Testis (tissue), 5 donors: ENCODE measurements at places on chromosomes 3 and 15.

GRCh38 chr3:51894391-51894790, 8.8 kb downstream of the IQCF1 start:
- no peak for DNase-seq

GRCh38 chr15:100847194-100847593, 32.4 kb upstream of the ALDH1A3 start:
- no peak for DNase-seq

DNA sequence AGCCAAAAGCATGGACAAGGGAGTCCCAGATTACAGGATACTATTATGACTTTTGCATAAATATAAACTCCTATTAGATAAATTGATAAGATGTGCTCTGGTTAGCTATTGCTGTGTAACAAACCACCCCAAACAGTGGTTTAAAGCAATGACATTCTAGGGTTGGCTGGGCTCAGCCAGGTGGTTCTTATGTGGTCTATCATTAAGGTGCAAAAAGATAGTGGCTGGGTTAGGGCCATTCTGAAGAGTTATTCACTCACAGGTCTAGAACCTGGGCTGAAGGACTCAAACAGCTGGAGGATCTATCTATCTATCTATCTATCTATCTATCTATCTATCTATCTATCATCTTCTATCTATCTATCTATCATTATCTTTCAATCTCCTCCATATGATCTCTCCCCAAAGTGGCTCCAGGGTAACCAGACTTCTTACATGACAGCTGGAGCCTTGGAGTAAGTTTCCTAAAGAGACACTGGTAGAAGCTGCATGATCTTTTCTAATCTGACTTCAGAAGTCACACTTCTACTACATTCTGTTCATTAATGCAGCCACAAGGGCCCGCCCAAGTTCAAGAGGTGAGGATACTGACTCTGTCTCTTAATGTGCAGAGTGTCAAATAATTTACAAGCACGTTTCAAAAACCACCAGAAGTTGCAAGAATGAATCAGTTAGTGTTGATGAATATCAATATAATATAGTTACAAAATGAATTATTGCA, 74.9 kb upstream of the XCR1 start:
- DNase-seq = no peak

DNA sequence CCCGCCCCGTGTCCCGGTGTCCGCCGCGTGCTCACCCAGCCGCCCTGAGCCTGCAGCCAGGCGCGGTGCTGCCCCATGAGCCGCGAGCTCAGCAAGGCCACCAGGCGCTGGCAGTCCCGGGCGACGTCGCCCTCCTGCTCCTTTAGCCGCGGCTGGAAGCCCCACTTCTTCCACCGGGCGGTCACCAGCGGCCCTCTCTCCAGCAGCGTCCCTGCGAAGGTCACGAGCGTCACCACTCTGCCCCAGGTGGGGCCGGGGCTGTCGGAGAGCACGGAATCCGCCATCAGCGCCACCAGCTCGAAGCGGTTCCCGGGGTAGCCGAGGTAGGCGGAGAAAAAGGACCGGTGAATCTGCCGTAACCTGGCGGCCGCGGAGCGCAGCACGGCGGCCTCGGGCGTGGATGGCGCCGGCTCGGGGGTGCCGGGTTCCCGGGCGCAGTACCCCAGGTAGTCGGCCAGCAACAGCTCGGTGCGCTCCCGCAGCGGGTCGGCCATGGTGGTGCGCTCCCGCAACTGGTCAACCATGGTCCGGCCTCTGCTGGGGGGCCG, 298 bp downstream of the BCL2L10 start:
- peak; percentile 49 for DNase-seq

- no peak for DNase-seq
Observed at GRCh38 chr3:43286841-43287499, 630 bp downstream of the SNRK start.

- DNase-seq = peak; percentile 57
Observed at GRCh38 chr3:38031022-38031994, 1.9 kb upstream of the PLCD1 start.

GRCh38 chr3:3817865-3818264, 18.6 kb downstream of the LRRN1 start:
- DNase-seq = no peak

- DNase-seq = no peak
Observed at GRCh38 chr3:58996730-58997129, 53.1 kb downstream of the CFAP20DC start.

- no peak for DNase-seq
Observed at GRCh38 chr3:11136116-11136515, 18.2 kb upstream of the HRH1 start.

DNA sequence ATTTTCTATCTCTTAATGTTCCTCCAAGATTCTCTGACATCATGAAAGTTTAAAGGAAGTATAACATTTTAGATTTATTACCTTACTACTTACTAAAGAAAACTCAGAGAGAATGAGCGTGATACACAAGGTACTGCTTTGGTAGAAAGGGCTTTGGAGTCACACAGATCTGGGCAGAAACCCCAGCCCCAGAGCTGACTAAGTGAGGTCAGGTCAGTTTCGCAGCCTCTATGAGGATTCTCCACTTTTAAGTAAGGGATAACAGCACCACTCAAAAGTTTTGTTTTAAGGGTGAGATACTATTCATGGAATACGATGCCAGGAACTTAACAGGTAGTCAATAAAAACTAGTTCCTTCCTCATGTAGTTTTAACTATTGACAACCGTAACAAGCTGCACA, 76.1 kb downstream of the CLDN11 start:
- no peak for DNase-seq

DNA sequence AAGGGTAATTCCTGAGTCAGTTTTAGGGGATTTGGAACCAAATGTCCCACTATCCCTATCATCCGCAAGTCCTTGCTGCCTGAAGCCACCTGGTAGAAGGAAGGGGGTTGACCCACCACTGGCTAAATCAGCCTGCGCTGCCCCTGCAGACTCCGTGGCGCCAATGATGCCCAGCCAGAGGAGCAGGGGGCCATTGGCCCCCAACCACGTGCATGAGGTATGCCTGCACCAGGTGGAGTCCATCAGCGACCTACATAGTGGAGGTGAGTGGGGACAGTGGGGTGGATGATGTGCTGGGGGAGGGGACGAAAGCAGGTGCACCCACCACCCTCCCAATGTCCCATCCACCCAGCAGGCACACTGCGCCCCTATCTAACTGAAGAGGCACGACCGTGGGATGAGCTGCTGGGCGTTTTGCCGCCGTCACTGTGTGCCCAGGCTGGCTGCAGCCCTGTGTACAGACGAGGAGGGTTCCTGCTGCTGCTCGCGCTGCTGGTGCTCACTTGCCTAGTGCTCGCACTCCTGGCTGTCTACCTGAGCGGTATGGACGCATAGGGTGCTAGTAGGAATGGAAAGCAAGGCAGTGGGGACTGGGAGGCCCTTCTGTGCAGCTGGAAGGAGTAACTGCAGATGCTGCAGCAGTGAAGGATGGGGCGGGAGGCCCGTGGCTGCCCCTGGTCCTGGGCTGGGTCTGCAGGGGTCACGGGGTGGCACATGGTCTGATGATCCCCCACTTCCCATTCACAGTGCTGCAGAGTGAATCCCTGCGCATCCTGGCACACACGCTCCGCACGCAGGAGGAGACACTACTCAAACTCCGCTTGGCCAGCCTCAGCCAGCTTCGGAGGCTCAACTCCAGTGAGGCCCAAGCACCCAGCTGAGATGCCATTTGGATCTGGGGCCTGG, 5.7 kb downstream of the IFRD2 start:
- no peak for DNase-seq

GRCh38 chr3:155192957-155193746, 100.3 kb downstream of the STRIT1 start:
- DNase-seq = no peak

GRCh38 chr3:197795200-197795599, 4.1 kb downstream of the LRCH3 start:
- no peak for DNase-seq

- DNase-seq = no peak
Observed at GRCh38 chr3:88005066-88005465, 53.7 kb downstream of the CGGBP1 start.

DNA sequence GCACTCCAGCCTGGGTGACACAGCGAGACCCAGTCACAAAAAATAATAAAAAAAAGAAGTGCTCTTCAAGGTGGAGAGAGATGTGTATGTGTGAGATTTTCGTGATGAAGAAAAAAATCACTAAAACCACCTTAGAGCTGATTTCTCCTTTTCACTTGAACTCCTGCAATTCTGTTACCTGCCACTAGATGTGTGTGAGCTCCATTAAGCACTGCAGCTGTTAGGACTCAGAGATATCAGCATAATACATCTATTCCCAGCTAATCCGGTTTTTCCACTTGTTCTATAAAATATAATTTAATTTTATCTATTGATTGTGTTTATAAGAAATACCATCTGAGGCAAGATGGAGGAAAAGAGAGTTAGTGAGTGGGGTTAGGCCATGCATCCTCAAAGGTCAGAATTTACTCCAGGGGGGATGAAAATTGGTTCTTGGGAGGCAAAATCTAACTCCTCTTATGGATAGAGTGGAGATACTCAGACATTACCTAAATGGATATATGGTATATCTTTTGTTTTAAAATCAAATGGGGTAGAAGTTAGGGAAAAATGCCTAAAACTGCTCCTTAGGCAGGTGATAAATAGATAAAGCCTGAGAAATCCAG, 152.7 kb downstream of the IL20RB start:
- DNase-seq = no peak

- DNase-seq = no peak
Observed at GRCh38 chr15:22960556-22960955, 19.6 kb downstream of the CYFIP1 start.

- no peak for DNase-seq
Observed at GRCh38 chr3:164550857-164551256, 527.4 kb downstream of the SI start.

DNA sequence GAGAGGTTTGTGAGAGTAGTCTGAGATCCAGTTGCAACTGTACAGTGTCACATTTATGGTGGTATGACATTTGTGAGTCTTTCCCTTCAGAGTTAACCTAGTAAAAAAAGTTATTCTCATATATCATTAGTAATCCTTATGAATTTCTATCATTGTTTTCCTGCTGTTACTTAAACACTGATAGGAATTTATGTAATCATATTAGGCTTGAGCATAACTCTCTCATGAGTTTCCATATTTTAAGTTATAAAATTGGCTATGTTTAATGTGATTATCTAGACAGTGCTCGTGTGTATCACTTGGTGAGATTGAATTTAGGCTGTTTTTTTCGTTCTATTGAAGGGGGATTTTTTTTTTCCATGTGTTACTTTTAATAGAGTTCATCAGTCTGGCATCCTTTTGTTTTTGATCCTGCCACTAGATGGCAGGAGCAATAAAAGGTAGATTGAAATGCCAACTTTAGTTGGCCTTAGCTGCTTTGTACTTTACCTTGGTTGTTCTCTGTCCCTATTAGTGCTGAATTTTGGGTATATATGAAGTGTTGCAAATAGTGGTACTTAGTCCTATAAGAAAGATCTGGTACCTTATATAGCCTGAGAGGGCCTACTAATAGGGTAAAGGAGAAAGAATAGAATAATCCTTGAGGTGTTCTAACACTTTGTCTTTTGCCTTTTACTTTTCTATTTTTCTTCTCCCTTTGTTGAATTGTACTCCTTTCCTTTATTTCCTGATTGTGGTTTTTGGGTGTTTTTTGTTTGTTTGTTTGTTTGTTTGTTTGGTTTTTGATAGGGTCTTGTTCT, 17.9 kb downstream of the STT3B start:
- DNase-seq = no peak

- DNase-seq = no peak
Observed at GRCh38 chr3:127053979-127054378, 71.1 kb downstream of the PLXNA1 start.

GRCh38 chr15:74621546-74621920, 5.9 kb downstream of the CLK3 start:
- DNase-seq = no peak
